ENCODE measurements at places on chromosomes 7 and 10.

DNA sequence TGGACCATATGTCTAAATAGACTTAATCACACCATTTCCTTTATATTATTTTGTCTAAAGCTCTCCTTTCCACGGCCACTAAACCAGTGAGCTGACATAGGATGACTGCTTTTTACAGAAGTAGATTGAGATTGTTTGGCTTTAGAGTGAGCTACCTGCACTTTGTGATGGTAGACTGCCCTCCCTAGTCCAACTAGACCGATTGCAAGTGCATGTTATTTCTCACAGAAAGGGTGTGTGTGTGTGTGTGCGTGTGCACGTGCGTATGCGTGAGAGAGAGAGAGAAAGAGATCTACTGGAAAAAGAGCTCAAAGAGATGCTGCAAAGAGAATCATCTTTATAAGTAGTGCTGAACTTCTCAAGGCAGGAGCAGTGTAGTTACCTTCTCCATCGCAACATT, 60.7 kb downstream of the VCL start:
- DNase-seq: no peak

- no peak for DNase-seq
These were observed 113.9 kb upstream of the FAM171A1 start for GRCh38 chr10:15485027-15485426.

GRCh38 chr7:77746824-77747165, 50.5 kb downstream of the RSBN1L start:
- no peak for DNase-seq

GRCh38 chr7:97439637-97440214, 292.2 kb upstream of the TAC1 start:
- DNase-seq: no peak

DNA sequence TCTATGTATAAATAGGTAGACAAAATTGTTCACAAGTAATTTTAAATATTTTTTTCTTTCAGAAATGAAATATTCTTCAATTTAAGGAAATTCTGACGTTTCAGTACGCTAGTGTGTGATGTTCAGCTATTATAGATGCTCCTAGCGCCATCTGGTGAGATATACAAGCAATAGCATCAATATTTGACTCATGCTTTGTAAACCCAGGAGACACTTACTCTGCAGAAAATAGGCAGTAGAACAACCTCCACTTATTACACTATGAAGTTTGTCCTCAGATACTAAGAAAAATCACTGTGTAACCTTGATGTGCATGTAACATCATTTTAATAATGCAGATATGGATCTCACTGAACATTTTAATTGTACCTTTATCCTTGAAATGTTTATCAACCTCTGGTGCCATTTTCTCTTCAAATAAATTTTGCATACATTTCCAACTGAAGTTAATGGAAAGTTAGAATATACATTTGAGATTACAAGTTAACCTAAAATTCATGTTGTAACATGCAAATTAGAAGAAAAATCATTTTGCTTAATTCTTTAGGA, 151.5 kb upstream of the FAM3C start:
- DNase-seq: peak; percentile 77

- no peak for DNase-seq
These were observed 133.7 kb downstream of the LHPP start for GRCh38 chr10:124595143-124595883.
